Stimulated activated CD4-positive, alpha-beta T cell treated with anti-CD3 and anti-CD28 coated beads, Interleukin-1b, Interleukin-23, amount 100 ng/mL, for 1 hour (primary cell): ENCODE measurements at places on chromosomes 12 and 14.
A peak's percentile ranks its signal among the peaks of the same experiment; 100 is the strongest.

GRCh38 chr12:28086521-28087155 lies 103.6 kb upstream of the CCDC91 start:
- DNase-seq = no peak

- DNase-seq = no peak
Measured at GRCh38 chr14:42527141-42527540, 920.5 kb downstream of the LRFN5 start.

DNA sequence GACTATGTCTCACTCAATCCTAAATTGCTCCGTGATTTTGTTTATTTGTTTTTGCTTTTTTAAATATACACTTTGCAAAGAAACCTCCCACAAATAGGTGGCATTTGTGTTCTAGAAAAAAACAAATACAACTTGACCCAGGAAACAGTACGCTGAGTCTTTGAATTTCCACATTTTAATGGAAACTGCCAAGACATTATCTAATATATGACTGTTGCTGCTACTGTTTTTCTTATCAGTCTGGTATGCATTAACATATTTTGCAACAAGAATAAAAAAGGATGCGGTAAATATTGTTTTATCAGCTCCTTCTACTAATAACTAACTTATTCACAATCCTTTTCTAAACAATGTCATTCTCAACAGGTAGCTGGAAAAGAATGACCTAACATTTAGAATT lies 187.4 kb downstream of the LRIG3 start:
- DNase-seq = no peak

DNA sequence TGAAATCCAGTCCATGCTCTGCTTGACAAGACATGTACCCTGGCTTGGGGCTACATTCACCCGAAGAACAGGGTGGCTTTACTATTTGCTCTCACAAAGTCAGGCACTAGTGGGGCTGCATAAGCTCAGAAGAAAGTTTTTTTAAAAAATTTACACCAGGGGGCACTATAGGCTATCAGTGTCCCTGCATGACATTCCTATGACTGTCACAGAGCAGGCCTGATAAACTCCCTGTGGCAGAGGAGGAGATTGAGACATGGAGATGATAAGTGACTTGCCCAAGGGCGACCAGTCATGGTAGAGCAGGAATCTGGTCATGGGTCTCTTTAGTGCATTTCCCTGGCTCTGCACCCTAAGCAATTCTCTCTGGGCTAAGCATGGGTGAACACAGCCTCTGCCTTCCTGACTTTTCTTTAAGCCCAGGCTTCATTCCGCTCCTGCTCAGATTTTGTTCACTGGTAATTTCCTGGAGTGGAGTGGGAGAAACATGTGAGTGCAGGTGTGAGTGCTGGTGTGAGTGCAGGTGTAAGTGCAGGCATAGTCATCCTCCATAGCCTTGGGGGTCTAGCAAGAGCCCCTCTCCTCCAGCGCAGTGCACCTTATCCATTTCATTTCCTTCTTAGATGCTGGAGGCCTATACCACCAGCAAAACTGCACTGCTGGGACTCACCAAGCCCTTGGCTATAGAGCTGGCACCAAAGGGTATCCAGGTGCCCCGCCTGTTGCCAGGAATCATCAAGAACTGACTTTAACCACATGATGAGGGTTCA lies 91.6 kb downstream of the DHRS2 start:
- DNase-seq = no peak

DNA sequence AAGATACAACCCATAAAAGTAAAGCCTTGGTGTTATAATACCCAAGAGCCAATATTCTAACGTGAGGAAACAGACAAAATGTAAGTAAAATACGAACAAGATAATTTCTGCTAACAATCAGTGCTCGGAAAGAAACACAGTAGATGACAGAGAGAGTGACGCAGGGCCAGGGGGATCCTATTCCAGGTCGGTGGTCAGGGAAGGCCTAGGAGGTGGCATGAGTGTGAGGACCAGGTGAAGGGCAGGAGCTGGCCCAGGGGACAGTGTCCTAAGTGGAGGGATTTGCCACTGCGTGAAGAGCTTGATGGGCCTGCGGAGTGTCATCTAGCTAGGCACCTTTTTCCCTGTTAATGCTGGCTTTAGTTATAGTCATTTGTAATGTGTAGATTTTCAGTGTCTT lies 35.3 kb downstream of the ETV6 start:
- DNase-seq = no peak

- no peak for DNase-seq
Measured at GRCh38 chr14:71094722-71095121, 187.5 kb downstream of the PCNX1 start.

DNA sequence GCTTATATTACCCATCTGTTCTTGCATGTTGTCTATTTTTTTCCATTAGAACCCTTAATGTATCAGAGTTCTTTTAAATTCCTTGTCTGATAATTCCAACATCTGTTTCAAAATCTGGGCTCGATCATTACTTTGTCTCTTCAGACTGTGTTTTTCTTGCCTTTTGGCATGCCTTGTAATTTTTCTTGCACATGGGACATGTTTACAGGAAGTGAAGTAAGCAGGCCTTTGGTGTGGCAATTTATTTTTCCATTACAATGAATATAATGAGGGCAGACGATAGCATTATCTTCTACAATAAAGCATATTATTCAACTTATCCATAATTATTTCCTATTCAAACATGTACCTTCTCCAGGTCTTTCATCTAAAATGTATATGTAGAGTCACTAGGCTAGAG lies 48.3 kb downstream of the STXBP6 start:
- no peak for DNase-seq

DNA sequence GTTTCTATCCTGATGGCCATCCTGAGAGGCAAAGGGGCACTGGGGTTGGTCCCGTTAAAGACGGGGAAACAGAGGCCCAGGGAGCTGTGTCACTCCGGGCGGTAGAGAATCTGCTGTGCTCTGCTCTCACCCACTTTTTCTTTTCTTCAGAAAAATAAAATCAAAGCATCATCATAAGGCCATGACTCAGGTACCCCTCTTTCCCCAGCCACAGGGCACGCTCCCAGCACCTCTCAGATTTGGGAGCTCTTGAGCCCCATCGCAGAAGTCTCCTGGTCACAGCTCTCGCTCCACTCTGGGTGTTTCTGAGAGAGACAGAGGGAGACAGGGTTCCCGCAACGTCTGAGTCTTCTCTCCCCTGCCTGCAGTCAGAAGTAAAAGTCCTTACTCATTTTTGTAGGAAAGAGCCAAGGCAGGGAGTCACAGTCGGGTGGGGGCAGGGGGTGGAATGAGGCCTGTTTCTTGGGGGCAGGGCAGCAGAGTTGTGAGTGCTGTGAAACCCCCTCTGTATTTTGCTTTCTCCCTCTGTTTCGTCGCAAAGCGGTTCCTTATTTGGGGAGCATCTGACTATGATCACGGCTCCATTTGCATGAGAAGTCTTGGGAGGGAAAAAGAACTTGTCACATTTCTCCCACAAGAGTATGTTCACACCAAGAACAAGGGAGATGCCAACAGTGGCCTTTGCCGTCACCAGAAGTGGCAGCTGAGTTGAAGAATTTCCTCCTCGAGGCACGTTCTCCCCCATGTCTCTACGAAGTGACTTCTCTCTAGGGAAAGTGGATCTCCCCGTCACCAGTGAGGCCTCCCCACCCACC lies 139.0 kb downstream of the BCL11B start:
- no peak for DNase-seq

GRCh38 chr14:23610090-23610814 lies 25.9 kb upstream of the DHRS2 start:
- no peak for DNase-seq

- no peak for DNase-seq
Measured at GRCh38 chr14:100988011-100988410, 84.5 kb upstream of the RTL1 start.

DNA sequence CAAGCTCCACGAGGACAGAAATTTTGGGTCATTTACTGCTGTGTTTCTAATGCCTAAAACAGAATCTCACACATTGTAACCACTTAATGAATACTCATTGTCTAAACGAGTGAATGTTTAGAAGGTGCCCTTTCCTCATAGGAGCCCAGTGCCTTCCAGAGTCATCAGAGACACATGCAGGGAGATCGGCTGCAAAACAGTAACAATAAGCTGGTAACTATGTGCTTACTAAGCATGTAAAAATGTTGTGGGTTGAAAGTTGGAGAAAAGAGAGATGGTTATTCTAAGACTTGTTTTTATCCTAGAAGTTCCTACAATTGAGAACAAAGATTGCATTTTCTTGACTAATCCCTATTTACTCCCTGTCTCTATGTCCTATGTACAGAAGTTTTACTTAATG lies 7.4 kb downstream of the TESPA1 start:
- no peak for DNase-seq

DNA sequence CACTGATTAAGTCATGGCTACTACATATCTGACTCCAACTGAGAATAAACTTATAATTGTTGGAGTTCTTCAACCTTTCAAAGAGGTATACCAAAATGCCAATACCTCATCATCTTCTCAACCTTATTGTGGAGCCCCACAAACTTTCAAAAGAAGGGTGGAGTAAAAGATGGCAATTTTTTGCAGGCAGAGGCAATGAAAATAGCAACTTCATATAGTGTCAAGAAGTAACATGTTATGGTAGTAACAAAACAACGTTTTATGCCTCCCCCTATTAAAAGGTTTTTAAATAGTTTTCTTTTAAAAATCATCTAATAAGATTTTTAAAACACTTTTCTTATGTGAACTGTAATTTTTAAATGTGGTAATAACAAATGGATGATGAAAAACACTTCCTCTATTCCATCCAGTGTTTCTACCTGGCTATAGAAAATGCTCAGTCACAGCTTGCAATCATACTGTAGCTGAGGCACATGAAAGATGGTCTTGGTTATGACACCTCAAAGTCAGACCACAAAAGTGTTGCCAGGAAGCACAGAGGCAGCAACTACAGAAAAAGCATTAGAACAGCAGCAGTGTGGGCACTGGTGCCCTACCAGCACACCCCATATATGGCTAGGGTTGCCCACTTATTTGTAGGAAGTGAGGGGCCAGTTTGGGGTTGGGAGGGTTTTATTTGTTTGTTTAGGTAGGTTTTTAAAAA lies 7.0 kb downstream of the PPP1R12A start:
- DNase-seq = no peak

GRCh38 chr12:131390412-131391334 lies 320.2 kb upstream of the SFSWAP start:
- no peak for DNase-seq

GRCh38 chr14:37890095-37890494 lies 294.7 kb downstream of the TTC6 start:
- no peak for DNase-seq

DNA sequence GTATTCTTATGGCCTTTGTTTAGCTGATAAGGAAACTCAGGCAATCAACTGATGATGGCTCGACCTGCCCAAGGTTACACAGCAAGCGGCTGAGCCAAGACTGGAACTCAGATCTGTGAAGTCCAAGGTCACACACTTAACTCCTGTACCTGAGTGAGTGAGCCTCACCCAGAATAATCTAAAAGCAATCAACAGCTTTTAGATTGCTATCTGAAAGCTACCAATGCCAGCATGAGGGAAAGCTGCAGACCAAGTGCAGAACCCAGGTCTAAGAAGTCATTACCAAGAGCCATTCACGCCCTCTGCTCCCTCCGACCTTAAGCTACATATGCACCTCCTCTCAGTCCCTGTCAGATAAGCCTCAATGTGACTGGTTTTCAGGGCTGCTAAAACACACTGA lies 12.1 kb downstream of the APPL2 start:
- DNase-seq = no peak

GRCh38 chr14:34983786-34984185 lies 994 bp downstream of the SRP54 start:
- no peak for DNase-seq

DNA sequence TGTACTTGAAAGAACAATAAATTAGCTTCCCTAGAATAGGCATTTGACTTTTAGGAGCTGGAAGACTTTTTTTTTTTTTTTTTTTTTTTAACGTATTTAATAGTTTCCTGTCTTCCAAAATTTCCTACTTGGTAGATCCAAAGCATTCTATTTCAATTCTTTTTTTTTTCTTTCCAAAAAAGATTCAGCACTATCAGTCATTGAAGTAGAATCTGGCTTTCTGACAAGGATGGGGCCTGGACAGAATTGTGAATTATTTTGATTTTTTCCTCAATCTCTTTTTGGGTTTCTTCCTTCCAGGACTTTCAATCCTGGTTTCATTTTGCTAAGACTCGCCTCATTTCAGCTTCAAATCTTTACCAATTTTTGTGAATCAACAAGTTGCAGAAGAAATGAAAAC lies 21.2 kb downstream of the GNG2 start:
- no peak for DNase-seq

- DNase-seq = peak; percentile 27
Measured at GRCh38 chr14:103292426-103293374, 41.3 kb upstream of the EIF5 start.

GRCh38 chr14:68936476-68936875 lies 42.6 kb downstream of the ACTN1 start:
- DNase-seq = no peak

- no peak for DNase-seq
Measured at GRCh38 chr14:68819260-68819691, 26.4 kb upstream of the ZFP36L1 start.

DNA sequence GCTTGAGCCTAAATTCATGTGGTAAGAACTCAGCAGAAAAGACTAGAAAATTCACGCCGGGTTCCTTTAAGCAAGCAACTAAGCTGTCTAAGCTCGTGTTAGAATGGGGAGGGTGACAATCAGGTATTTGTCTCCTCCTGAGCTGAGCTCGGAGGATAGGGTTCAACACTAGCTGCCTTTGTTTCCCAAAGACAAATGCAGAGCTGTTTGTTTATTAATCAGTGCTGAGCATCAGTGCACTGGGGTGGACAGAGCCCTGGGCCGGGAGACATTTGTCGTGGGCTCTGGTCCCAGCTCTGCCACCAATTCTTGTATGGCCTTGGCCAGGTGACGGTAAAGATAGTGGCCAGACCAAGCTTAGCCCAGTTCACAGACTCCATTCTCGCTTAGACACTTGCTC lies 43.7 kb downstream of the DEGS2 start:
- no peak for DNase-seq

GRCh38 chr12:47910981-47911380 lies 6.2 kb upstream of the VDR start:
- DNase-seq = no peak

GRCh38 chr14:85599939-85600338 lies 70.0 kb downstream of the FLRT2 start:
- DNase-seq = no peak

DNA sequence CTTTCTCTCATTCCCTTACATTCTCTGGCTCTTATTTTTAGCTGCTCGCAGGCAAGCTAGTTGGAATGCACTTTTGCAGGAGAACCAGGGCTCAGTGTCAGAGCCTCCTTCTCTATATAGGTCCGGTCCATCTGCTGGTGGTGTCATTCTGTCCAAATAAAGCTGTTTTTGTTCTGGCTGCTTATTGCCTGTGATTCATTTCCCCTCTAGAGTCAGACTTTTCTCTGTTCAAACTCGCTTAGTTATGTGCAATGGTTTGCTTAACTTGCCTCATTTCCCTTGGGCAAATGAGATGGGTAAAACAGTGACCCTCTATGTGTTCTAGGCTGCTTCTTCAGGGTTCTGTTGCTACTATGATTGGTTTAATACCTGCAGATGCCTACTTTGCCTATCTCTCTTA lies 2.9 kb downstream of the SMARCD1 start:
- no peak for DNase-seq

DNA sequence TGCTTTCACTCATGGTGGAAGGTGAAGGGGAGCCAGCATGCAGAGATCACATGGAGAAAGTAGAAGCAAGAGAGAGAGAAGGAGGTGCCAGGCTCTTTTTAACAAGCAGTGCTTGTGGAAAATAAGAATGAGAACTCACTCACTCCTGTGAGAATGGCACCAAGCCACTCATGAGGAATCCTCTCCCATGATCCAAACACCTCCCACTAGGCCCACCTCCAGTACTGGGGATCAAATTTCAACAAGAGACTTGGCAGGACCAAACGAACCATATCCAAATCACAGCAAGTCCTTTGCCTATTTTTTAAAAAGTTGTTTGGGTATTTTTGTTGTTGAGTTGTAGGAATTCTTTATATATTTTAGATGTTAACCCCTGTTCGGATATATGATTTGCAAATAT lies 245.9 kb upstream of the ARID2 start:
- no peak for DNase-seq
